Hindlimb muscle (tissue), 1 donor: ENCODE measurements at places on chromosomes 5 and 9. TPM values are rescaled to one million over a fixed set of nuclear protein-coding genes. Genes with fewer than 3 reads are reported as not detected.

LURAP1L gene
- 13.2 TPM for polyA plus RNA-seq

- DNase-seq: no peak
These were observed 110.5 kb upstream of the EQTN start for GRCh38 chr9:27407491-27407890.

ZNF354C gene
- 6.7 TPM for polyA plus RNA-seq

SLC6A7 gene
- 0.22 TPM for polyA plus RNA-seq

GRCh38 chr5:95861864-95862561 is 39.5 kb upstream of the GLRX start:
- DNase-seq: no peak

DNA sequence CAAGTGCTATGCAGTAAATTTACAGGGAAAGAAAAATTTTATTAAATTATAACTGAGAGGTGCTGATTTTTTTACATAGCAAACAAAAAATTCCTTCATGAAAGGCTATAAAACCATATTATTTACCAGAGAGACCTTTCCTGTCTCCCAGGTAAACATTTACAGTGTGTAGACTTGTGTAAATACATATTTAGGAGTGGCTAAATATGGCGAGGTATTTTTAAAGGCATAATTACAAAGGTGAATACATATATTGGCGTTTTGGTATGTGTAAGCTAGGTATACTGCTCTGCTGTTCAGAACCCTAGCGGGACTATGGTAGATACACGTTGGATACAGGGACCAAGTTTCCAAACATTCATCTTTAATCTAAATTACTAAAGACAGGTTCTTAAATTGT is 170.6 kb upstream of the MEF2C start:
- DNase-seq: no peak
